Lung (tissue), 17 donors: ENCODE measurements at places on chromosomes 1 and 21.

DNA sequence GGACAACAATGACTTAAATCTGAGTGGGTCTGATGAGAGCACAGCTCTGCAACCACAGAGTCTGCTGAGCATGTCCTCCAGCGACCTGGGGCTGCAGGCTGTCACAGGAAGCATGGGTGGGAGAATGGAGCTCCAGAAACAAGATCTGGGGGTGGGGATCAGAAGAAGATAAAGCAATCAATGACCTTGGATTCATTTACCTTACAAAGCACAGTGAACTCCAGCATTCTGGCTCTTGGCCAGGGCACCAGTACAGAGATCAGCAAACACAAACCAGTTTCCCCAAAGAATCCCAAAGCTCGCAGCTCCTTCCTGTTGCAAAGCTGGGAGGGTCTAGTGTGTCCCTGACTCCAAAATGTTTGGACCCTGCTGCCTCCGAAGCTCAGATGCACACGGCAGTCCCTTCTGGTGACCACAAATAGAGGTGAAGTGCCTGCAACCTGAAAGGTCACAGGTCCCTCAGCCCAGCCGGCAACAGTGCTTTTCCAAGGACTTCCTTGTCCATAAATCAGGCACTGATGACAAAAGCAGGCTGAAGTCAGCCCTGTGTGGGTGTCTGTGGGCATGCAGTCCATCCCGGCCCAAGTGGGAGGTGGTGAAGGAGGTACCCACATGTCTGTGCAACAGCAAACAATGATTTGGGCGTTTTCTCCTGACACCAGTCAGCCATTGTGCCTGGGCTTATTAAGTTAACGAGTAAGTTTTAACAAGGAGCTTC, 76.1 kb downstream of the SH3BGR start:
- peak; percentile 24 for DNase-seq

- no peak for DNase-seq
These were observed 1.1 kb upstream of the RCAN3 start for GRCh38 chr1:24501371-24502064.

GRCh38 chr1:181813266-181813665, 248.2 kb downstream of the ZNF648 start:
- DNase-seq, result no peak

DNA sequence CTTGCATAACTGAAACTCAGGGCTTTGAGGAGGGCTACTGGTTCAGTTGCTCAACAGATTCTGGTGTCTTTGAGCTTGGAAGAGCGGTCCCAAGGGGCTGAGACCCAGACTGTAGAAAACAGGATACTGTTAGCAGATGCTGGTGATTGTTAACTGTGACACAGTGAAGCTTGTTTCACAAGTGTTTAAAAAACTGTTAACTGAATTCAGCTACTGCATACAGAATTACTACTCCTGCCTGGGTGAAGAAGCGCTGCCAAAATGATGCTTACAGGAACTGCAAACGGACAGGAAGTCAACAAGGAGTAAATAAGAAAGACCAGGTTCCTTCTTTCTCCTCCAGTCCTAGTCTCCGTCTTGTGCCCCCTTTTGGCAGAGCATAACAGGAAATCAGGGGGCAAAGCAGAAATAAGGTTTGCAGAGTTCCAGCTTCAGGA, 195.3 kb upstream of the USP25 start:
- DNase-seq, result no peak

GRCh38 chr1:78650114-78650660, 556 bp downstream of the IFI44 start:
- peak; percentile 55 for DNase-seq

GRCh38 chr1:156705918-156706656, 704 bp upstream of the CRABP2 start:
- peak; percentile 89 for DNase-seq

DNA sequence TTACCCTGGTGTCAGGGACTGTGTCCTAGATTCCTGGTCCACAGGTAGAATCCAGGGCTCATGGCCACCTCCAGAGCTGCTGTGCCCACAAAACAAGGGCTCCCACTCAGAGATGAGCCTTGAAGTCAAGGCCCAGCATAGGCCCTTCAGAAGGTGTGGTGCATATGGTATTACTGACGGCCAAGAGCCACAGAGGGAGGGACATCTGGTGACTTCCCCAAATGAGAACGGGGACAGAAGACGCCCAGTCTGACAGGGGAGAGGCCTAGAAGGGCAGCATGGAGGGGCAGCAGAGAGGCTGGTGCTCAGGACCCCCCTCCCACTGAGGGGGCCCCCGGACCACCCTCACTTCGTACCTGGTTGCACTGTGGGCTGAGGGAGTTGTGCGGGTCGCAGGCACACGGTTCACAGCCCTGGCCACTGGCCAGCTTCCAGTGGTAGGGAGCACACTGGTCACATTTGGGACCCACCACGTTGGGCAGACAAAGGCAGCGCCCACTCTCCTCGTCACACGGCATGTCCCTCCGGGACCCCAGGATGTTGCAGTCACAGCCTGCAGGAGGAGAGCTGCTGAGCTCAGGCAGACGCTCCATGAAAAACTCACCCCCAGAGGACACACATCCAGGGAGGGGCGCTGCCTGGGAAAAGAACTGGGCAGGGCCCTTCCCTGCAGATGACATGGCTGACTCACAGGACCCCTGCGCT, 25.0 kb downstream of the LAMB3 start:
- DNase-seq, result no peak

GRCh38 chr21:46046471-46046870, 51.4 kb upstream of the COL6A2 start:
- DNase-seq, result no peak

DNA sequence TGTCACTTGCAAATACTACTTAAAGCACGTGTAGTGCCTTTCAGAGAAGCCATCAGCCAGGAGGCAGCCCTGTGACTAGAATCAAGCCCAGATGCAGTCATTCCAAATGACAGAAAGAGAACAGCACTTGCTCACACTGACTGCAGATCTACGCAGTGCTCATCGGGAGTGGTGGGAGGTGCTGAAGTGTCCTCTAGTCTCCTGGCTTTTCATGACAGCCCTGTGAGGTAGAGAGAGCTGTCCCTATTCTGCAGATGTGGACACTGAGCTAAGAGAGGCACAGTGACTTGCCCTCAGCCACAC, 62.3 kb upstream of the EDN2 start:
- DNase-seq, result no peak

DNA sequence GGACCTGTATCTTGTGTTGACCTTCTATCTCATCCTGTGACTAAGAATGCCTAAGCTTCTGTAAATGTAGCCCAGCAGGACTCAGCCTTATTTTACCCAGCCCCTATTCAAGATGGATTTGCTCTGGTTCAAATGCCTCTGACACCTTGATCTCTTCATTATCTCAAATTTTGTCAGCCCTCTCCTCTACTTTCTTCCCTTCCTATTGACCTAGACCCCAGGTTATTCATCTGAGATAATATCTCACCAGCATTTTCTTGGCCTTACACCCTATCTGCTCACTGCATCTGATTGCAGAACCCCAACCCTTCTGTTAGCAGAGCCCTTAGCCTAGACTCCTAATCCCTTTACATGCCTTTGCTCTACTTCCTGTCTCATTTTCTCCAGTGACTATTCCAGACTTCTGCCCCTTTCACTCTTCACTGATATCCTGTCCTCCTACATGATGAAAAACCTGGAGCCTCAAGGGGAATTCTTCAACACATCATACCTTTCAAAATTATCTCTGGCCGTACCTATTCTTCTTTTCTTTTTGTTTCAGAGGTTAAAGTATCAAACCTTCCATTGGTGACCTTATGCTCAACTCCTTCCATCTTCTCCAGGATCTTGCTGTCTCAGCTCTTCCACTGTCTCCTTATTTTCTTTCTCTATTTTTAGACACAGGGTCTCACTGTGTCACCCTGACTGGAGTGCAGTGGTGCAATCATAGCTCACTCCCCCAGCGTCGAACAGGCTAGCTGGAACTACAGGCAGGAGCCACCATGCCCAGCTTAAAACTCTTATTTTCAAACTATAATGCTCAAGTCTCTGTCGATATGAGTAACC, 44.9 kb downstream of the WDR64 start:
- no peak for DNase-seq

- DNase-seq, result no peak
These were observed 256.6 kb upstream of the PTBP2 start for GRCh38 chr1:96464991-96465390.

- no peak for DNase-seq
These were observed 557.2 kb upstream of the BEND5 start for GRCh38 chr1:49333906-49334305.

- peak; percentile 34 for DNase-seq
These were observed 2.6 kb downstream of the SLAMF8 start for GRCh38 chr1:159829273-159829634.

DNA sequence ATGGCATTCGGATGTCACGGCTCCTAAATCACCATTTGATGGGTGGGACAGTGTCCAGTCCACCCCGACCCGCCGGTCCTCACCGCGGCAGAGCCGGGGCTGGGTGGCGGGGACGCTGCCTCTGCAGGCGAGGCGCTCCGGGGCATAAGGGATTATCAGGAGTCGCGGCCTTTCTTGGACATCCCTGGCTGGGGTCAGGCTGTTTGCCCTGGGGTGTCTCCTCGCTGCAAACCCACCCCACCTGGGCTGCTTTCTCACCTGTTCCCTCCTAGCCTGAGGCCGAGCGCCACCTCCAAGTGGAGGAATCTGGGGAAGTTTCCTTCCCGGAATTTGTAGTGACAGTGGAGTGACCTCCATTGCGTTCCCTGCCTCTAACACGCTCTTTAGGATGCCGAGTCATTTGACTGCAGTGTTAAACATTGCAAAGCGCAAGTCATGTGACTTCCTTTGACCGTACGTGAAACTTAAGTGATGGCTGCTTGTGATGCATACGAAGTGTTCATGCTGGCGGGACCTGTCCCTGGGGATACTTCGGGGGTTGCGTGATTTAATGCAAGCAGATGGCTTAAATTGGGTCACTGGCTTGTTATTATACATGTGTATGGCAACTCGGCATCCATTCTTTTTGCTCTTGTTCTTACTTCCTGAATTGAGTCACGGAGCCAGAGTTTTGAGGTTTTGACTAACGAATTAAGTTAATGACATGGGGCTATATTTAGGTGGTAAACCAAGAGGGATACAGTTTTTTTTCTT, 536 bp downstream of the LGALS8 start:
- DNase-seq, result peak; percentile 88

DNA sequence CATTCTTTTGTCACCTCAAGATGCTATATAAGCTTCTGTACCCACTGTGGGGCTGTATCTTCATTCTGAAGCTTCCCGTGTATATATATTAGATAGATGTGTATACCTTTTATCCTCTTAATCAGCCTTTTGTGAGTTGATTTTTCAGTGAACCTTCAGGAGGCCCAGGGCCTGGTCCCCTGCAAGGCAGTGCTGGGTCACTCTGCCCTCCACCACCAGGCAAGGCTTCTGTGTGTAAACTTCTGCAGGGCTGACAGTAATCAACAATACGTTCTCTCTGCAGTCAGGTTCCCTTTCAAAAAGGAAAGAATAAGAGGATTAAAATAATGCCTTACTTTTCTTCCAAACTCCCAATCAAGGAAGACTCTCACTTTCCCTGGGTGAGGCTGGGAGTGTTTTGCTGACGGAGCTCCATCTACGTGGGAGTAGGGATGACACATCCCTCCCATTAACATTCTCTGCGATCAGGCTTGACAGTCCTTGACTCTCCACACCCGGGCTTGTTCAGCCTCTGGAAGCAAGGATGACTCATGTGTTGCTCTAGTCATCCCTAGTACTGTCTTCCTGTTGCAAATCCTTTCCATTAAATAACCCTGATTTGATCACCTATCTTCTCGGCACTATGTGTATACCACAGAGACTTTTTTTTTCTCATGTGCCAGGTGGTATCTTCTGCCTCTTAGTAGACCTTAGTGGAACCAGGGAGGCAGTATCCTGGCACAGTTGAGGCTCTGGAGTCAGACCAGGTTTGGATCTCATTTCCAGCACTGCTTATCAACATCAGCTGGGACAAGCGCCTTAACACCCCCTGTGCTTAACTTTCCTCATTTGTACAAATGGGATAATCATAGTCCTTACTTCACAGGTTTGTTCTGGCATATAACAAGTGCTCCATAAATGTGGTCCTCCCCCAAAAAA, 70.3 kb upstream of the KCNK1 start:
- DNase-seq, result no peak

- DNase-seq, result no peak
These were observed 34.5 kb upstream of the PLXNA2 start for GRCh38 chr1:208278638-208279037.

DNA sequence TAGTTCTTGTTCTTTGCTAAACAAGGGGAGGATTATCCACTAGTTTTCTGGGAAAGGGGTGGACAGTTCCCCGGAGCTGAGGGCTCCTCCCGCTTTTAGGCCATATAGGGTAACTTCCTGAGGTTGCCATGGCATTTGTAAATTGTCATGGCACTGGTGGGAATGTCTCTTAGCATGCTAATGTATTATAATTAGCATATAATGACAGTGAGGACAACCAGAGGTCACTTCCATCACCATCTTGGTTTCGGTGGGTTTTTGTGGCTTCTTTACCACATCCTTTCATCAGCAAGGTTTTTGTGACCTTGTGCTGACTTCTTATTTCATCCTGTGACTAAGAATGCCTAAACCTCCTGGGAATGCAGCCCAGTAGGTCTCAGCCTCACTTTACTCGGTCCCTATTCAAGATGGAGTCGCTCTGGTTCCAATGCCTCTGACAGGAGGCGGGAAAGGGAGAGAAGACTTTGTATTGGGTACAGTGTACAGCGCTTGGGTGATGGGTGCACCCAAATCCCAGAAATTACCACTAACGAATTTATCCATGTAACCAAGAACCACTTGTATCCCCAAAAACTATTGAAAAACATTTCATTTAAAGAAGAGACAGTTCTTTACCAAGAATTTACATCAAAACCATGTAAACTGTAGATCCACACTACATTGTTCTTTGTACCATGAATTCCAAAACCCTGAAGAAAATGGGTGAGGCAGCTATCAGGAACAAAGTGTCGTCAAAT, 8.7 kb upstream of the SLC2A5 start:
- DNase-seq, result no peak

DNA sequence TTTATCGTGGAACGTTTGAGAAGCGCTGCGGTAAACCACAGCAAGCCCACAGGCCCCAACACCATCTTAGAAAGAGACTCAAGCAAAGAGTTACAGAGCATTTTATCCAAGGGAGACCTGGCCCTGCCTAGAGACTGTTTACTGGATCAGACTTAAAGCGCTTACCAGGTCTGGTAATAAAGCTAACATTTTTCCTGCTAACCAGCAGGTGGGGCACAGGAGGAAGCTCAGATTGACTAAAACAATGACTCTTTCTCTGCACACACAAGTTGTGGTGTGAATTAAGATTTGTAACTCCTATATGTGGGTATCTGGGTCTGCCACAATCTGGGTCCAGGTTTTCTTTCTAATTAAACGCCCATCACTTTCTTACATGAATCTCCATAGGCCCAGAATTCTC, 136.5 kb upstream of the ETS2 start:
- peak; percentile 29 for DNase-seq

- DNase-seq, result no peak
These were observed 163.6 kb downstream of the TNFSF18 start for GRCh38 chr1:172887162-172887561.
